Uterus (tissue), 4 donors: ENCODE measurements at places on chromosomes 4 and X. TPM values are rescaled to one million over a fixed set of nuclear protein-coding genes. Genes with fewer than 3 reads are reported as not detected.

DNA sequence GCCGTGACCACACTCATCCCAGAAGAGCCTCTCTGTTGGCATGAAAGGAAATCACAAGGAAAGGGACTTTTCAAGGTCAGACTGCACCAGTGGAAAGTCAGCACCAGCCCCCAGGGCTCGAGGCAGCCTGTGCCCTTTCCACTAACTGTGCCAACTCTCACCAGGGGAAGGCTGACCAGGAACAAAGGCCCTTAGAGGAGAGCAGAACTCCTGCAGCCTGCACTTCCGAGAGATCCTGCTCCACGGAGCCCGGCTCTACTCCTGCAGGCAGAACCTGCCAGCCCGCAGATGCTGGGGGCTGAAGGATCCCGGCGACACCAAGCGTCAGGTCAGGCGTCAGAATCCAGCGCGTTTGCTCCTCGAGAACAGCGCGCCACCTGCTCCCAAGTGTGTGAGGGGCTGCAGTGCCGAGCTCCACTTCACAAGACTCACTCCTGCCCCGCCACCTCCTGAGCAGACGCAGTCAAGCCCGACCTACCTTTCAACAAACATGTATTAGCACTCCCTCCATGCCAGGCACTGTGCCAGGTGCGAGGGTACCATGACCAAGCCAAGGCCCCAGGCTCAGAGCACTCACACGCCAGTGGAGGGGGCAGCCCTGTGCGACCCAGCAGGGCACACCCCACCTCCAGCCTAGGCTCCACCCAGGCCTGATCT lies 13.6 kb upstream of the HELT start:
- H3K4me1 ChIP-seq: no peaks in the 10 kb centered on the region
- H3K27me3 ChIP-seq: no peaks in the 10 kb centered on the region
- no peaks in the 10 kb centered on the region for H3K36me3 ChIP-seq
- no peak for DNase-seq
- H3K4me3 ChIP-seq: no peak overlapping the region

GRCh38 chr4:89111833-89112563 lies 665 bp downstream of the TIGD2 start:
- no peaks in the 10 kb centered on the region for H3K36me3 ChIP-seq
- peak overlapping the region; percentile 64 for H3K27ac ChIP-seq

GRCh38 chr4:155629183-155629825 lies 37.3 kb upstream of the GUCY1A1 start:
- no peak overlapping the region for H3K4me3 ChIP-seq
- DNase-seq: no peak
- H3K4me1 ChIP-seq: no peaks in the 10 kb centered on the region
- no peaks in the 10 kb centered on the region for H3K27me3 ChIP-seq
- H3K27ac ChIP-seq: peak overlapping the region; percentile 50
- no peaks in the 10 kb centered on the region for H3K36me3 ChIP-seq

DNA sequence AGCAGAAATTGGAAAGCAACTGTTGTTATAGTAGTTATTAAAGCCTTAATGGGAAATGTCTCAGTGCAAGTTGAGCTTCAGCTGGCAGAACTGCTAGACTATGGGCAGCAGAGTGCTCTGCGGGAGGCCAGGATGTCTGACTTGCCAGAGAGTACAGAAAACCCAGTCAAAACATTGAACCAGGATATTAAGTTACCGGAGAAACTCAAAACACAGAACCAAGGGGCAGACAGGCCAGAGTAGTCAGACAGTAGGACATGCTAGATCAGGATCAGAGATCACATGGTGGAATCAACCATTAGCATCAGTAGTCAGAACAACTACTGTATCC lies 72.9 kb upstream of the TNIP3 start:
- H3K4me3 ChIP-seq: no peak overlapping the region
- H3K27ac ChIP-seq: no peak overlapping the region
- no peaks in the 10 kb centered on the region for H3K27me3 ChIP-seq
- no peaks in the 10 kb centered on the region for H3K36me3 ChIP-seq

DNA sequence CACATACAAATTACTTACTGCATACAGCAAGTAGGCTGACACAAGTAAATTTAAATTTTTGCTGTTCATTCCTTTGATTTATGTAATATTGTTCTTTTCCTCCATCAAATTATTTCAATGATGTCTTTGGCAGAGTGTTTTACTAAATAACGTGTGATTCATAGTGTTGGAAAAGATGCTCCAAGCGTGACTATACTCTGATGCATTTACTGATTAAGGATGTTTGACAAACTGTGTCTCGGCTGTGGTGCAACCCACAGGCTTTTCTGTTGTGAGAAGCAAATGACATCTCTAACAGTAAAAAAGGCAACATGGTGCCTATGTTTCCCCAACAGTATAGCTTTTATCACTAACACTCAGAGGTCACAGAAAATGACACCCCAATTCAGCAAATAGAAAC lies 540.9 kb downstream of the PPP4R3C start:
- H3K27me3 ChIP-seq: no peaks in the 10 kb centered on the region
- DNase-seq: no peak
- no peaks in the 10 kb centered on the region for H3K4me1 ChIP-seq
- no peak overlapping the region for H3K27ac ChIP-seq
- no peaks in the 10 kb centered on the region for H3K36me3 ChIP-seq
- H3K4me3 ChIP-seq: no peak overlapping the region

- no peak for DNase-seq
- H3K4me3 ChIP-seq: no peak overlapping the region
- no peaks in the 10 kb centered on the region for H3K27me3 ChIP-seq
- no peaks in the 10 kb centered on the region for H3K36me3 ChIP-seq
- H3K4me1 ChIP-seq: no peaks in the 10 kb centered on the region
Observed at GRCh38 chrX:143017272-143017671, 8.5 kb upstream of the SPANXN4 start.

- no peaks in the 10 kb centered on the region for H3K4me1 ChIP-seq
- H3K4me3 ChIP-seq: no peak overlapping the region
- no peaks in the 10 kb centered on the region for H3K27me3 ChIP-seq
- no peaks in the 10 kb centered on the region for H3K36me3 ChIP-seq
Observed at GRCh38 chr4:4409416-4410115, 22.7 kb downstream of the NSG1 start.

DNA sequence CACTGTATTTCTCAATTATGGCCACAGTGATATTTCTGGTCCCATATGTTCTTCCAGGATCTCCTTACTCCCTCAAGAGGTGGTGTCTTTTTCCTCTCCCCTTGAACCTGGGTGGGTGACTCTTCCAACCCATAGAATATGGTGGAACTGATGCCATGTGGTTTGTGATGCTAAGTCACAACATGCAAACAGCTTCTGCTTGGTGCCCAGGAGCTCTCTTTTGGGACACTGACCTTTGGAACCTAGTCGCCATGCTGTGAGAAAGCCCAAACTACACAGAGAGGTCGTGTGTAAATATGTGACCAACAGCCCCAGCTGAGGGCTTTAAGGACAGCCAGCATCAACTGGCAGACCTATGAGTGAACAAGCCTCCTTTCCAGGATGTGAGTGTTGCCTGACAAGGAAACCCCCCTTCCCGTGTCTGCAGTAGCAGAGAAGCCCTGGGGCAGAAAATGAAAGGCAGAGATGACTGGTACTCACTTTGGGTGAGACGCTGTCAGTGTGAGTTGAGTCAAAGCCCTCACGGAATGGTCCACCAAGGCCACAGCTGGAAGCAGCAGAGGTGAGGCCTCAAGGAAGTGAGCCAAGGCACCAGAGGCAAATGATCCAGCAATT lies 223.4 kb downstream of the BCOR start:
- no peak overlapping the region for H3K4me3 ChIP-seq
- no peaks in the 10 kb centered on the region for H3K36me3 ChIP-seq
- DNase-seq: no peak
- no peak overlapping the region for H3K27ac ChIP-seq
- no peaks in the 10 kb centered on the region for H3K4me1 ChIP-seq
- H3K27me3 ChIP-seq: no peaks in the 10 kb centered on the region

The ADH1B gene
- 684 TPM for total RNA-seq
